Right ventricle myocardium superior (tissue), 1 donor: ENCODE measurements at places on chromosomes 3 and 15.
A peak's percentile ranks its signal among the peaks of the same experiment; 100 is the strongest.

DNA sequence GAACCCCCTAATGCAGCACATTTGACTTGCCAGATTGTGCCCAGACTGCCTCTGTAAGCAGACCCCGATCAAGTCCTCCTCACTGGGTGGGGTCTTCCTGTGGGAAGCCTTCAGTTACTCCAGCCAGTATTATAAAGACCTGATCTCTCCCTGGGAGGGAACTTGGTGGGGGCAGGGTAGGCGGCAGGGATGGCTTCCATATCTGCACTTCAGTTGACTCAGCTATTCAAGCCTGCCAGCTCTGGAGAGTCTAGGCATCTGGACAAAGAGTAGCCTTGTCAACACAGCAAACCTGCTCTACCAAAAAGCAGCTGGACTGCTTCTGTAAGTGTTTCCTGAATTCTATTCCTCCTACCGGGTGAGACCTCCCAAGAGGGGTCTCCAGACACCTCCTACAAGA, 21.0 kb upstream of the SLC25A38 start:
- no peak for DNase-seq

- DNase-seq, result no peak
Measured at GRCh38 chr3:172591876-172592771, 68.9 kb upstream of the TNFSF10 start.

DNA sequence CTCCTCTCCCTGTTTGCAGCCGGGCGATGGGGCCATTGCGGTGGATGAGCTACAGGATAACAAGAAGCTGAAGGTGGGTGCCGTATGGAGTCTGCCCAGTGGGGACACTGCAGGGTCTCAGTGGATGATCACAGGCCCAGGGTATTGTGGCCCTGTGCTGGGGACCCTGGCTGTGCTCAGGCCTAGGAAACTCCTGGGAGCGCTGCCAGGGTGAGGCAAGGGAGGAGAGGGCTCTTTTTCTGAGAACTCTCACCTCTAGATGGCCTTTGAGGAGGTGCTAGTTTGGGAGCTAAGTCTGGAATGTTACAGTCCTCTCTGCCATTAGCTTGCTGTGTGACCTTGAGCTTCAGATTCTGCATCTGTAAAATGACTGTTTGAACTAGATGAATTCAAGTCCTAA, 16.4 kb downstream of the SLC24A1 start:
- DNase-seq, result peak; percentile 44

GRCh38 chr3:119324899-119325298, 30.7 kb downstream of the ARHGAP31 start:
- DNase-seq, result no peak

- DNase-seq, result no peak
Measured at GRCh38 chr3:128433837-128434165, 32.9 kb downstream of the DNAJB8 start.

- DNase-seq, result no peak
Measured at GRCh38 chr3:71219744-71220638, 363.5 kb downstream of the FOXP1 start.

- DNase-seq, result no peak
Measured at GRCh38 chr15:36659917-36660316, 80.5 kb downstream of the CDIN1 start.

- DNase-seq, result no peak
Measured at GRCh38 chr3:88311826-88312225, 162.1 kb downstream of the C3orf38 start.

GRCh38 chr3:46705751-46706552, 4.8 kb downstream of the TMIE start:
- peak; percentile 37 for DNase-seq

- no peak for DNase-seq
Measured at GRCh38 chr3:99319961-99320360, 318.4 kb upstream of the COL8A1 start.

DNA sequence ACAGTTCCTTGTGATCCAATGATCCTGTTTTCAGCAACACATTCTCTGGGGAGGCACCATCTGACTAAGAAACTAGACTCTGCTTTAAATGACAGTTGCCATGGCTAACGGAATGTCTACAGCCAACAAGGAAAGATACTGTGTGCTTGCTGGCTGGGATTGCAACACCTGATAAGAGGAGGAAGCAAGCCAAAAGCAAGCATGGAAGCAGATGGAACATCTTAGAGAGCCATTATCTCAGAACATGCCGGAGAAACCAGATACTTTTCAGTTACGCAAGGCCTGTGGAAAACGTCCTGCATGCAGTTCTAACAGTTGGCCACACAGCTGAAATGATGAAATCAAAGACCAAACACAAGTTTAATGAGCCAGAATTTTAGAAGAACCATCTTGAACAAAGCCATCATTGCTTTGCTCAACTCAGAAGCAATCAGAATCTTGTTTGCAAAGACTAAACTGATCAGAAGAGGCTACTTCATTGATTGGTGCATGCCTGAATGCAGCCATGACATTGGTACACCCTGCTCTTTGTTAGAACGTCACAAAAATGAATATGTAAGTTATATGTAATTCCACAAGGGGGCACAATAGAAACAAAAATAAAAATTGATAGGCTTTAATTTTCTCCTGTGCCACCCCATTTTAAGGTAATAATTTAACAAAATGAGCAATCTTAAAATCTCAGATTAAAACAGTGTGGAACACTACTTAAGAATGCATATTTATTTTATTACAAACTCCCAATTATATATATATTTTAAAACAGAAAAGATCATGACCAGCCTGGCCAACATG, 50.8 kb downstream of the GXYLT2 start:
- DNase-seq, result no peak

DNA sequence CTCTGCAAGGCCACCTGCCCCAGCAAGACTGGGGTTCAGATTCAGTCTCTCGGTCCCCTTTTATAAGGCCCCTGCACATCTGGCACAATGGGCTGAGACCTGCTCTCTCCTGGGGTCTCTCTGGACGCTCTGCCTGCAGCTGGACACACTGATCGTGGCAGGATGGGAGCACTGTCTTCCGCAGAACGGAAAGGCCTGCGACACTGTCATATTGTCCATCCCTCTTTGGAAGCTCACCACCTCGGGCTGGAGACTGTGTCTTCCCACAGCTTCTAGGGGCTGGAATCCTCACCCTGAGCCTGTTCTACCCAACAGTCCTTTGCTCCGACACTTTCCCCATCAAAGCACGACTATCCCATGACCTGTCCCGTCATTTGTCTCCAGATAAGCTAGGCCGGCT, 11.5 kb upstream of the IGDCC4 start:
- peak; percentile 13 for DNase-seq

DNA sequence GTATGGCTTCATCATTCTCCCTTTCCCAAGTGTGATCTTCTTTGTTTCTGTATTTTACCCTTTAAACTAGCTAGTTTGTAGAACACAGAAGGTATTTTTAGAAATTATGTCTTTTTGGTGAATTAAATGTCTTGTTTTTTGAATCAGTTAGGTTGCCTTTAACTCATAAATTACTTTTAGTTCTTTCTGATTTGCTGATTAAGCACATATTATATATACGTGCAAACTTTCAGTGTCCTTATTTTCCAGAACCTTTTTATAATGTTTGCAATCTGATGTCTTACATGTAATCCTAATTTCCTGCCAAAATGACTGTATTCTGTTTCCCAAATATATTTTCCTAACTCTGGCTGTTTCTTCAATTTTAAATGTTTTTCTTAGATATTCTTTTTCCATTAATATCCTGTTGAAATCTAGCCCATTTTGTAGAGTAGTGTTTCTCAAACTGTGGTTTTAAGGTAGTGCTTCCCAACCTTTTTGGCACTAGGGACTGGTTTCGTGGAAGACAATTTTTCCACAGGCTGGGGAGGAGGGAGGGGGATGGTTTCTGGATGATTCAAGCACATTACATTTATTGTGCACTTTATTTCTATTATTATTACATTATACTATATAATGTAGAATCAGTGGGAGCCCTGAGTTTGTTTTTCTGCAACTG, 51.8 kb downstream of the CHD2 start:
- DNase-seq, result no peak

DNA sequence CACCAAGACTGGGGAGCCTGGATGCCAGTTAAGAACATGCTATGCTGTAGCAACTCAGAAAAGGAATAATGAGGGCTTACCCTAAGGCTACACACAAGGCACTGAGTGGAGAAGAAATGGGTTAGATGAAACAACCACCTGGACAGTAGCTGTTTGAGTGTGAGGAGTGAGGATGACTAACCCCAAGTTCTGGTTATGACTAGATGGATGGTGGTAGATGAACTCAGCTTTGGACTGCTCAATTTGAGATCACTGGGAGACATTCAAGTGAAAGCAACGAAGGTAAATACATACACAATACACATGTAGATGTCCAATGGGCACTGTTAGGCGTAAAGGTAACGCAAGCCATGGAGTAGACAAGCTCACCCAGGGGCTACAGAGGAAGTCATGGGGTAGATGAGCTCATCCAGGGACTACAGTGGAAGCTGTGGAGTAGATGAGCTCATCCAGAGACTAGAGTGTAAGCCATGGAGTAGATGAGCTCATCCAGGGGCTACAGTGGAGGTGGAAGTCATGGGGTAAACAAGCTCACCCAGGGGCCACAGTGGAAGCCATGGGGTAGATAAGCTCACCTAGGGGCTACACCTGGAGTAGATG, 98.3 kb downstream of the ANO10 start:
- no peak for DNase-seq

DNA sequence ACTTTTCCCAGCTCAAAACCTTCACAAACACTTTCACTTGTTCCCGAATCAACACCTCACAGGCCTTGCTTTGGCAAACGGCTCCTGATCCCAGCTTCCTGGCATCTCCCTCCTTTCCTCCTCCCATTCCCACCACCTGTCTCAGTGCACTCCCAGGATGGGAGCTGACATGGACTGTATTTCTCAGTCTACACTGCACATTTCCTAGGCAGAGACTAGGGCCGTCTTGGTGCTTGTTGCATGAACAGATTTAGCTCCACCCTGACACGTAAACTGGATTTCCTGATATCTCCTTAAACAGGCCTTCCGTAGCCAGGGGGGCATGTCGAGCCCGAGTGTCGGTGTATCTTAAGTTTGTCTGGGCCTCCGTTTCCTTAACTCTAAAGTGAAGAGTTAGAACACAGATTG, 790 bp upstream of the WHAMM start:
- no peak for DNase-seq

GRCh38 chr3:31358473-31359070, 174.2 kb upstream of the STT3B start:
- DNase-seq, result no peak
